Fibroblast of skin of abdomen (primary cell): ENCODE measurements at places on chromosomes 13 and 19.

- no peak for DNase-seq
Measured at GRCh38 chr13:26538363-26539317, 18.8 kb upstream of the WASF3 start.

- no peak for DNase-seq
Measured at GRCh38 chr13:20354722-20355121, 122.6 kb upstream of the GJB6 start.

- DNase-seq, result no peak
Measured at GRCh38 chr13:26342898-26343297, 89.0 kb downstream of the CDK8 start.

- DNase-seq, result no peak
Measured at GRCh38 chr19:51407511-51408131, 9.8 kb downstream of the SIGLEC10 start.

- DNase-seq, result no peak
Measured at GRCh38 chr13:24267801-24268200, 41.6 kb upstream of the C1QTNF9 start.

DNA sequence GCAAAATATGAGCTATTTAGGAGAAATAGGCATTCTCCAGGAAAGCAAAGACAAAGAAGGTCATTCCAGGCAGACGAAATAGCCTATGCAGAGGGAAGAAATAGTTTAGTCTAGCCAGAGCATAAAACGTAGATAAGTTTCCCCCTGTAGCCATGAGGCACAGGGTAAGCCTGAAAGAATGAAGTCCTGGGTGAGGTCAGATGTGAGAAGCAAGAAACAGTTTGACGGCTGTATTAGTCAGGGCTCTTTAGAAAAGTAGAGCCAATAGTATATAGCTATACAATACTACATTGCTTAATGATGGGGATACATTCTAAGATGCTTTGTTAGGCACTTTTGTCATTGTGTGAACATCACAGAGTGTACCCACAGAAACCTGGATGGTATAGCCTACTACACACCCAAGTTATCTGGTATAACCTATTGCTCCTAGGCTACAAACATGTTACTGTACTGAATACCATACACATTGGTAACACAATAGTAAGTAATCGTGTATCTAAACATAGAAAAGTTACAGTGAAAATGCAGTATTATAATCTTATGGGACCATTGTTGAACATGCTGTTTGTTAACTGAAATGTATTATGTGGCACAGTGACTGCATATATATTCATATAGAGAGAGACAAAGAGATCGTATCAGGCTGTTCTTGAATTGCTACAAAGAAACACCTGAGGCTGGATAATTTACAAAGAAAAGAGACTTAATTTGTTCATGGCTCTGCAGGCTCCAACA is 59.3 kb upstream of the WDFY2 start:
- DNase-seq, result peak; percentile 62

DNA sequence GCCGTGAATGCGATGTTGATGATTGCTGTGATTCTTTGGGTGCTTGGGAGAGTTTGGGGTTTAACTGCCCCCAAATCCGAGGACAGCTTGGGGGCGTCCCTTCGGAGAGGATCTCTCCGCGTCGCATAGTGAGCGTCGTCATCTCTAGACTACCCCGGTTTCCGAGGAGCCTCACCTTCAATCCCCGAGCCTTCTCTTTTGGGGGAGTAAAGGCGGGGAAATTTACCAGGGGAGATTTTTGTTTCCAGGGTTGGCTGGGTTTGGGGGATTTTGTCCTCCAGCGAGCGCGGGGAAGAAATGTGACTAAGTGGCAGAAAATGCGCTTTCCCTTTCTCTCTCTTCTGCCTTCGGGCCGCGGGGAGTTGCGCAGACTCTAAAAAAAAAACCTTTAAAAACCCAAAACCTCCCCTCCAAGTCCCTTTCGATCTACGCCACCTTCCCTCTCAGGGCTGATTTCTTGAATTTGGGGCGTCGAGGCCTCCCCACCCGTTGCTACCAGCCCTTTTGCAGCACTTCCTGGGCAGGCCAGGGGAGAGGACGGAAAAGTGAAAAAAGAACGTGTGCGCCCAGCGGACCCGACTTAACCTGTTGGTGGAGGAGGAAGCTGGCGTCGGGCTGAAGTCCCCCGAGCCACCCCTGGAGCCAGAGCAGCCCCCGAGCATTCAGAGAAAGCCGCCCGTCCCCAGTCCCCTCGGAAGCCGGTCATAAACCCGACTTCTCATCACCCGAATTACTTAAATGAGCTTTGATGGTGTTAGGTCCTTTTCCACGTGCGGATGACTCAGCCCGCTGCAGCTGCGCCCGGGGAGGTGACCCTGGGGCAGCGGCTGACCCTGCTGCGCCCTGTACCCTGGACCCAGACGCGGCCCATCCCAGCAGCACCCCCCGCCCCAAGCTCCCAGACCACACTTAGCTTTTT is 17.7 kb downstream of the NFIX start:
- peak; percentile 53 for DNase-seq

- no peak for DNase-seq
Measured at GRCh38 chr13:40517486-40518480, 148.7 kb downstream of the FOXO1 start.

DNA sequence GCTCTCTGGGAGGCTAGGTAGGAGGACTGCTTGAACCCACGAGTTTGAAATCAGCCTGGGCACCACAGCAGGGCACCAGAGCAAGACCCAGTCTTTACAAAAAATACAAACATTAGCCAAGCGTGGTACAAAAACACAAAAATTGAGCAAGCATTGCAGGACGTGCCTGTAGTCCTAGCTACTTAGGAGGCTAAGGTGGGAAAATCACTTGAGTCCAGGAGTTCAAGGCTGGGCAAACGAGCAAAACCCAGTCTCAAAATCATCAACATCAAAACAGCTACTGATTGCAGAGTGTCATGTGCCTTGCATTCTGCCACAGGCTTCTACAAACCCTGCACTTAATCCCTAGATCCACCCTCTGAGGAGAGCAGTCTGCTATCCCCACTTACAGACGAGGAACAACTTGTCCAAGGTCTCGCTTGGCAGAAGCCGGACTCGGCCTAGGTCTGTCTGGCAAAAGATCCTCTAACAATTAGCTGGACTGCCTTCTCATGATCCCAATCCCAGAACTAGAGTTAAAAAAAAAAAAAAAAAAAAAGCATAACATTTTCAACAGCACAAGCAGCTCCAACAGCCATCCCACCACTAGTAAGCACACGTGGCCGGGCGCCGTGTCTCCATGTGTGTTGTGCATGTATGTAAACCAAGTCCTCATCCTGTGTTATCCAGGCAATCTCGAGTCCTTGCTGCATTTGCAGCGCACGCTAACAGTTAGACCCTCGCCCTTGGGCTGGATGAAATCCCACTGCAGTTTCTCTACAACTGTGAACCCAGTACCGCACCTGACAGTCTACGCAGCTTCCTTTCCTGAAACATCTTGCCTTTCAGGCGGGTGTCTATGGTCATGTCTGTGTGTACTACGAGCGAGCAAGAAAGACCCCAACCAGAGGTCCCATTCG is 2.0 kb downstream of the PPP6R1 start:
- no peak for DNase-seq

DNA sequence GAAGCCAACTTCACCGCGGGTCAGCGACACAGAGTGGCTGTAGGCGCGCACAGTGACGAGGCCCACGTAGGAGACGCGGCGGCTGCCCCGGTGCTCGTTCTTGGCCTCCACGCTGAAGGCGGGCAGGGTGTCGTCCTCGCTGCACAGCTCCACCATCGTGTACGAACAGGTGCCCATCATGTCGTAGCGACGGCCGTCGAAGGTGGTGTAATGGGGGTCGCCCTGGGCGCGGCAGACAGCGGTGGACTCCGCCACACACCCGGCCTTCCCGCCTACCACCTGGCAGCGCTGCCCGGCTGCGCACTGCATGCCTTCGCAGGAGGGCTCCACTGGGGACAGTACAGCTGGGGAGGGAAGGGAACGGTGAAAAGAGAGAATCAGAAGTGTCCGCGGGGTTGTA is 10.0 kb downstream of the FCGBP start:
- DNase-seq, result no peak

DNA sequence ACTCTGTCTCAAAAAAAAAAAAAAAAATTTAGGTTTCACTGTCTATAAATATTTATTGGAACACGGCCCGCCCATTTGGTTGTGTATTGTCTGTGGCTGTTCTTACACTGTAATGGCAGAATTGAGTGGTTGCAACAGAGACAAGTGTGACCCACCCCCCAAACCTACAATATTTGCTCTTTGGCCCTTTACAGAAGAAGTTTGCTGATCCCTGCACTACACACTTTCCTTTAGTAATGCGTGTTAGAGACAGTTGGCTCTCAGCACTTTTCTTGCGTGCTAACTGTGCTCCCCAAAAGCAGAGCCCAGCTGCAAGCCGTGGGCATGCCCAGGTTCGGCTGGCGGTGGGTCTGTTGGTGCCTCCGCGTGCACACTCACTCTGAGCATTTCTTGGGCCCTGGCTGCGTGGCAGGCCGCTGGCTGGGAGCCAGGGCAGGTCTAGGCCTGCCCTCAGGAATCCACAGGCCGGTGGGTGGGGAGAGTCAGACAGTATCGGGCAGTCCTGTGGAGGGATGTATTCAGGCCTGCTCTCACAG is 72.6 kb downstream of the SIPA1L3 start:
- DNase-seq, result no peak

DNA sequence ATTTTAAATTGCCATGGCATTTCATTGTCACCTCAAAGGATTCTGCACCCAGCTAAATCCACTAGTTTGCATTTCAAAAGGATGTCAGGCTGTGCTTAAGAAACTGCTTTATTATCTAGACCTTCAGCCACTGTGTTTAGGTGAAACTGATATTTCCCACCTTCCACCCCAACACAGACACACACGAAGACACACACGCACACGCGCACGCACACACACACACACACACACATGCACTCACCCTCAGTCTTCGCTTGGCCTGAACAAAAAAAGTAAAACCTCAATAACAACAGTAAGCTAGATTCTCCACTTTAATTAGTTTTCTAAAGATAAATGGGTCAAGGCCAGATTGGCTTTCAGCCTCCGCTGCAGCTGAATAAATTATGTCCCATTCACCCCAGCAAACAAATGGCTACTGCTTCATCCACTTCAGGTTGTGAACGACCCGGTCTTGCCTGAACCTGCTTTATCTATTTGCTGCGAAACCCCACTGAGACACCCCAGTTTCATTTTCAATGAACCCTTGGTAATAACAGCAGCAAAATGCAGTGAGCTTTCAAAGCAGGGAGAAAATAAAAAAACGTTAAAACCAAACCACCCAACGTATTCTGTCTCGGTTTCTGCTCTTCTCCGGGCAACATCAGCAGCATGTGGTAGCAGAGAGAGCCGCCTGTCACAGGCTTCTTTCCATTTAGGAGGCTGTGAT is 166.8 kb downstream of the DCT start:
- DNase-seq, result no peak

- no peak for DNase-seq
Measured at GRCh38 chr13:99540530-99540929, 39.3 kb downstream of the TM9SF2 start.

DNA sequence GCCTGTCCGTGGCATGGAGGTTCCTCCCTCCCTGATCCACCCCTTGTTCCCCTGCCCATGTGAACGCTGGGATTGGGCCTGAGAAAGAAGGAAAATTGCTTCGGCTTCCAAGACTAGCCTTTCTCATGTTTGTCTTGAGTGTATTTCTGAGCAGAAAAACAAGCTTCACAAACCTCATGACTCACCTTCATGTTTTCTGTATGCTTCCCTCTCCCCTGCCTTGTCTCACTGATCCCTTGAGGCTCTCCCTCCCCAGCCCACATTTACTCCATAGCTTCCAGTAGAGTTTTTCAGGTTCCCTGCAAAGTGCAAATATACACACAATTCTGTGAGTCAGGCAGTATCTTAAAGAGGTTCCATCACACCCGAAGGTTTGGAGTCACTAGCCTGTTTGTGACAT is 572.4 kb downstream of the UQCRFS1 start:
- DNase-seq, result no peak

DNA sequence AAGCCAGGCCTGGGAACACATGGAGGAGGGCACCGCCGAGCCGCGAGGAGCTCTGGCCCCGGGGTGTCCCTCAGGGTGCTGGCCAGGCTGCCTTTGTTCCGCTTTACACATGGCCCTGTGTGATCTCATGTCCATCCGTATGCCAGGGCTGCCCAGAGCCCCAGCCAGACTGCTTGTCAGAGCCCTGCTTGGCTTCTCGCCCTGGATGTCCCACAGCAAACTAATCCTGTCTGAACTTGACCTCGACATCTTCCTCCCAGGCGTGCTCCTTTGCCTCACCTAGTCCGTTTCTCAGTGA is 14.3 kb downstream of the BCKDHA start:
- DNase-seq, result no peak

- DNase-seq, result no peak
Measured at GRCh38 chr19:6803036-6803404, 30.5 kb downstream of the VAV1 start.

- DNase-seq, result no peak
Measured at GRCh38 chr19:1810439-1811160, 1.5 kb downstream of the ATP8B3 start.

DNA sequence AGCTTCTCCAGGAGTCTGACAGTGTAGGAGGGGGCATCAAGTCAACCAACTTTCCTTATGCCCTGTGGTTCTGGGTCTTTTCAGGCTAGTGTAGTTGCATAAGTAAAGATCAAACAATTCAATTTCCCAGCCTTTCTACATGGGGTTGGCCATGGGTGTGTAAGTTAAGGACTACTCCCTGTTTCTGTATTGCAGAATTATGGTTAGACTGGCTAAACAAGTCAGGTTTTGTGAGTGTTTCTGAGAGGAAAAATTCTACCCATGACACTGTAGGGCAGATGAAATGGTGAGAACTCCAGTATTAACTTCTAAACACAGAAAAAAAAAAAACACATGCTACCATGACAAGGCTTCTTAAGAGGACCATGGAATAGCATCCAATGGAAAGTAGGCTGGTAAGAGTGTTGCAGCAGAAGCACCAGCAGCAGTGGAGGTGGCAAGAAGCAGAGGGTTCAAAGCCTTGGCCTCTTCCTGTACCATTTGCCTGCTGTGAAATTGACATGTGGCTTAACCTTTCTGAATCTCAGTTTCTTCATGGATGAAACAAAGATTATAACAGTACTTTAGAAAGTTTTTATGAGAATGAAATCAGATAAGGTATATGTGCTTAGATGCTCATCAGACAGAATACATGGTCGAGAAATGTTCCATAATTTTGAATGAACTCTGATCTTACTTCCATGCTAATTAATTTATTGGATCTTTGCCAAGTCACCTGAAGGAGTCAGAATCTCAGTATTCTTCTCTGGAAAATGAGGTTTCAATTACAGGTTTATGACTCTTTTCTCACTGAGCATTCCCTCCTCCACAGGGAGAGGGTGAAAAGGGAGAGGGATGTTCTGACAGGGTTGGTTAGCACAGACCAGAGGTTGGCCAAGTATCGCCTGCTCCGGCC is 11.4 kb upstream of the SCEL start:
- no peak for DNase-seq

- no peak for DNase-seq
Measured at GRCh38 chr19:34082289-34083077, 89.8 kb upstream of the LSM14A start.

- no peak for DNase-seq
Measured at GRCh38 chr13:49429121-49429520, 14.7 kb downstream of the CAB39L start.

DNA sequence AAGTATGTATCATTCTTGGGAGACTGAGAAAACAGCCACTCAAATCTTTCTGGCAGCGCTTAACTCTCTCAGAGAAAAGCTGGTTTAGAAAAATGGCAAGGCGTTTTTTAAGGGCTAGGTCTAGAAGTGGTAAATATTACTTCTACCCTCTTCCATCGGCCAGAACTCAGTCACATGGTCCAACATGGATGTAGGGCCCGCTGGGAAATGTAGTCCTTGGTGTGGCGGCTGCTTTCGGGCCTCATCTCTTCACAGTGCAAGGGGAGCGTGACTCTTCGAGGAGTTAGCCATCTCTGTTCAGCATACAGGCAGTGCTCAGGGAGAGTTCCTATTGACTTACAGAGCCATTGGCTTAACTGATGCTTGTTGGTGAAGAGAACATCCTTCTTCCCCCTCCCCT is 6.3 kb downstream of the VSTM2B start:
- no peak for DNase-seq
